ENCODE measurements at places on chromosomes 6 and 20.

GRCh38 chr6:154071236-154071635, 32.2 kb downstream of the OPRM1 start:
- DNase-seq: no peak

- DNase-seq: no peak
These were observed 559.3 kb upstream of the IRAK1BP1 start for GRCh38 chr6:78308025-78308424.

DNA sequence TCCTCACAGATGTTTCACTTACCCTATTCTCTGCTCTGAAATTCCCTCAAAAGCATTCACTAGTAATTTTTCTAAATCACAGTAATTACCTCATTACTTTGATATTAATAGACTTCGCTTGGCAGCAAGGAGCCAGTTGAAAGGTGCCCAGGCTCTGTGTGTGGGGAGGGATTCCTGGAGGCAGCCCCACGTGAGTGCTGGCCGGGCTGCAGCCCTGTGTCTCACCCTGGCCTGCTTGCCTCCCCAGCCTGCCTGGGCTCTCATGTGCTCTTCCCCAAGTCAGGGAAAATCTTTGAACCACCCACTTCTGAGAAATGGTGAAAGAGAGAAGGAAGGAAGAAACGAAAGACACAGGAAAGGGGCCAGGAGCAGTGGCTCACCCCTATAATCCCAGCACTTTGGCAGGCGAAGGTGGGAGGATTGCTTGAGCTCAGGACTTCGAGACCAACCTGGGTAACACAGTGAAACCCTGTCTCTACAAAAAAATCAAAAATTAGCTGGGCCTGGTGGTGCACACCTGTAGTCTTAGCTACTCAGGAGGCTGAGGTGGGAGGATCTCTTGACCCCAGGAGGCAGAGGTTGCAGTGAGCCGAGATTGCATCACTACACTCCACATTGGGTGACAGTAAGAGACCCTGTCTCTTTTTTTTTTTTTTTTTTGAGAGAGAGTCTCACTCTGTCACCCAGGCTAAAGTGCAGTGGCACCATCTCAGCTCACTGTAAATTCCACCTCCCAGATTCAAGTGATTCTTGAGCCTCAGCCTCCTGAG, 20.0 kb upstream of the SNTA1 start:
- no peak for DNase-seq

DNA sequence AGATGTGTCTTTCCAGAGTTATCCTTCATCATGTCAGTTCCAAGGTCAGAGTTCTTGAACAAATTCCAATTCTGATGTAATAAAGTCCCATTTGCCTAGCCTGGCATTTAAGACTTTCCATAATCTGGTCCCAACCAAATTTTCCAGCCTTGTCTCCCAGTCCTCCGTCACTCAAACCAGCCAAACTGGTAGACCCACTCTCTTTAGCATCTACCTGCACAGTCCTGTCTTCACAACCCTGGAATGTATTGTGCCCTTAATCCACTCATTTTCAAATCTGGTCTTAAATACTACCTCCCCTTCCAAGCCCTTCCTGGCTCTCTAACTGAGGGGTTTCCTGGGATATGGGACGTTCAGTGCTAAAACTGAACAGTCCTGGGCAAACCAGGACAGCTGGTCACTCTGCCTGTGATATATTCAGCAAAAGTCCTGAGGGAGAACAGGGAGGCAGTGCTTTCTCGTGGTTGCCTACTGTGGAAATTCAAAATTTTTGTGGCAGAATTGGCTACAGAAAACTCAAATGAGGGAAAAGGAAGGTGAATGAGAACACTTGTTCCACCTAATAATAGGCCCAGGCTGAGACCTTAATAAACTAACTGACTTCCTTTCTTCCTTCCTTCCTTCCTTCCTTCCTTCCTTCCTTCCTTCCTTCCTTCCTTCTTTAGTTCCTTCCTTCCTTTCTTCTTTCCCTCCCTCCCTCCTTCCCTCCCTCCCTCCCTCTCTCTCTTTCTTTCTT, 10.8 kb upstream of the AKAP7 start:
- no peak for DNase-seq

DNA sequence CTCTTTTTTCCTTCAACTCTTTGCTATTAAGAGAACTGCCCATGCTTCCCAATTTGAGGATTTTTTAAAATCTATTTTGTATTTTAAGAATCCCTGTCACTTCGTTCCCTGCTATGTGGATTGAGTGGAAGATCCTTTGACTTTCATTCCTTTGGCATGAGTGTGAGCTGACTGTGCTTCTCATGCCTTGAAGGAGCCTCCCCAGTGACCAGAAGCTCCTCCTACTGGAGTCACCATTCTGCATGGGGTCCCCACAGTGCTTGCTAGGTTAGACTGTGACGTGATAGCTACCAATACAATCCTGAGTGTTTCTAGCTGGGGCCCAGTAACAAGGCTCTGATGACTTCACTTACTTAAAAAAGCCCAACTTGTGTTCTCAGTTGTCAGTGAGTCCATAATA, 104.4 kb upstream of the LAMP5 start:
- DNase-seq: no peak

GRCh38 chr6:7761051-7761450, 35.2 kb downstream of the BMP6 start:
- no peak for DNase-seq

DNA sequence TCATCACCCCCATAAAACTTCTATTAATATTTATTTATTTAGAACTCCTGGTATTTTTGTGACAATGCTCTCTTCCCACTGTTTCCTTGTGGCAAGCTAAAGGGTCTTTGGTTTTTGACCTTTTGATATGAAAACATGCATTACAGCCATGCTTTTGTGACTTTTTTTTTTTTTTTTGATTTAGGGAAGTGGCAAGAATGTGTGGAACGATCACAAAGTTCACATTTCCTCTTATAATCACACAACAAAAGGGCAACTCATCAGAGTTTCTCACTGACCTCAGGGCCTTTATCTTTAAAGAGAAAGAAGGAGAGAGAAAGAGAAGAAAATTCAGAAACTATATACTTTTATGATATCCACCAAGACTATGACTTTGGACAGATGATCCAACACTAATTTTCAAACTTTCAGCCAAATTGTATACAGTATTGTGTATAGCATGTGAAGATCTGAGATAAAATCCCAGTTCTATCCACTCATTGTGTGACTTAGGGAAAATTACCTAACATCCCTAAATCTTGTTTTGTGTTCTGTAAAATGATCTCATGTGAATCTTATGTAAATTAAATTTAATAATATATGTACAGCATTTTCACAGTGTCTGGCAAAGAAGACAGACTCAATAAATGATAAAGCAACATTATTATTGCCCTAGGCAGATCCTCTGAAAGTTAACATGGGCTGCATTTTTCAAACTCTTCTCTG, 106.8 kb upstream of the MARCKS start:
- no peak for DNase-seq

DNA sequence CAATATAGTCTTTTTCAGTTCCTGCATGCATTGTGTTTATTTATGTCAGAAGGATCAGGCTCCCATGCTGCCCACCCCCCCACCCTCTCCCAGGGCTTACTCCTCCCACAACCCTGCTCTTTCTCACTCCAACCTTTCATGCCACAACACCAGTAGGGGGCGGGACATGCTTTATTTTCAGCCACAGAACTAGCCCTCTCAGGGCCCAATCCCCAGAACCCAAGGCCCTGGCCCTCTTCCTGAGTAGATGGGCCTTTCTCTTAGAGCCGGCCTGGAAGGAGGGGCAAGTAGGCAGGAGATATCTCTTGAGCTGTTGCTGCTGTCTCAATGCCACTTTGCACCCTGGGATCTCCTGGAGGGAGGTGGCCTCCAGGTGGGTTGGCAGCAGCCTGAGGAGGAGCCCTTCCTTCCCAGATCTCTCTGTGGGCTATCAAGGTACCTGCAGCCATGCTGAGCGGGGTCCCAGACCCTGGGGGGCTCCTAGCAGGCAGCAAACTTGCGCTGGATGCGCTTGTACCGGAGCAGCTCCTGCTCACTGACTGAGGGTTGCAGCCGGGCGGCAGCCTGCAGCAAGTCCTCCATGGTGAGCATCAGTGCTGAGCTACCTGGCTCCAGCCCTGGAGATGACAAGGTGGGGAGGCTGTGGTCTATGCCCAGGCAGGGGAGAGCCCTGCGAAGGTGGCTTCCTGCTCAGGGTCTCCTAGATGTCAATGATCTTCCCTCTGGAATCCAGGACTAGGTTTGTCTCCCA, 3.5 kb downstream of the GNMT start:
- peak; percentile 67 for DNase-seq

DNA sequence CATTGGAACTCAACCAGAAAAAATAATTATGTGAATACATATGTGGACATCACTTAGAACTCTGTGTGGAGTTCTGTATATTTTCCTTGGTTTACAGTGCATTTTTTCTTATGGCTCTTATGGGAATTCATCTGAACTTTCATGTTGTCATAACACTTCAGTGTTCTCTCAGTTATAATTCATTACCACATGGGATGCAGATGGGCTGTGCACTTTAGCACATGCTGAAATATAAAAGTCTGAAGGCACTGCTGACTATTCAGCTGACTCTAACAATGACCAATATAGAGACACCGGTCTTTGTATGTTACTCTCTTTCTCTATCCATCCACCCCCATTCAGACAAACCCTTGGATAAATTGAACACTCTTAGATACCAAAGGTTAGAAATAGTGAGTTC, 29.3 kb downstream of the GRIK2 start:
- no peak for DNase-seq

- DNase-seq: no peak
These were observed 662.2 kb upstream of the HS3ST5 start for GRCh38 chr6:115004982-115005381.

GRCh38 chr6:88899569-88900316, 63.7 kb downstream of the RNGTT start:
- DNase-seq: no peak

DNA sequence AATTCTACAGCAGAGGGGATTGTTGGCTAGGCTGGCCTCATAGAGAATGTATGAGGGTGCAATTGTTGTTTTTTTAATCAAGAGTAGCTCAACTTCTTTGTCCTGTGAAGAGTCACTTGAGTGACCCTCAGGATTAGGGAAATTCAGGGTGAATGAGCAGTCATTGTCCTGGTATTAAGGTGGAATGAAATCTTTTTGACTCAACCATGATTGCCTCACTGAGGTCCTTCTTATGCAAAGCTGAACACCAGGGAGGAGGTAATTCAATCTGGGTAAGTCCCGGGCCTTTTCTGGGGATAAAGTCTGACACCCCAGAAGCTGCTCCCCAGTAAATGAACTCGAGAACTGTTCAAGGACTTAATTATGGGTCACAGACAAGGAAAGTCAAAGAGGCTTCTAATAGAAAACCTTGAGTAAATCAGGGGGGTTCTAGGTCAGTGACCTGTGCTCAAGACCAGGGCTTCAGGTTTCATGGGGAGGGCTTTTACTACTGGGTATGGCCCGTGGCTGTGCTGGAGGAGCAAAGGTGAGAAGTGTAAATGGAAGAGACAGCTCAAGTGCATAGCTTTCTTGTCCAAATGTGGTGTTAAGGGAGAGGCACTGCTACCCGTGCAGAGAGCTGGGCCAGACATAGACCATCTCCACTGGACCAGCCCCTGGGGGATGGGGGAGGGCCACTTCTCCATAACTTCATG, 25.3 kb upstream of the ZBTB24 start:
- no peak for DNase-seq

- DNase-seq: no peak
These were observed 148.0 kb downstream of the TMEM200A start for GRCh38 chr6:130513770-130514169.

DNA sequence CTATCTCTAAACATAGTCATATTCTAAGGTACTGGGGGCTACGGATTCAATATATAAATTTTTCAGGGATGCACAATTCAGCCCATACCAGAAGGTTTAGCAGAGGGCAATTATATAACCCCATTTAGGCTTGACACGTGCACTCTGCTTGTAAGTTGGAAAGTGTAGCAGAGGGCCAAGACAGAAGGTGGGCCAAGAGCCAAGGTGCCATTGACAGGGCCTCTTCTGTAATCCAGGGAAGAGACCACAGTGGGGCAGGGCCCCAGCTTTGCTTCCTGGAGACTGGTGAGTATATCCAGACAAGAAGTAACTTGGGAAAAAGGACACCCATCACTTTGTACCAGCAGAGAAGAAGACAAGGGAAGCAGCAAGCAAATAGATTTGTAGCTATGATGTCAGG, 672.4 kb upstream of the MARCKS start:
- peak; percentile 62 for DNase-seq

GRCh38 chr6:81455641-81456040, 296.8 kb downstream of the TENT5A start:
- no peak for DNase-seq

- no peak for DNase-seq
These were observed 234.7 kb downstream of the UST start for GRCh38 chr6:148981515-148981914.

DNA sequence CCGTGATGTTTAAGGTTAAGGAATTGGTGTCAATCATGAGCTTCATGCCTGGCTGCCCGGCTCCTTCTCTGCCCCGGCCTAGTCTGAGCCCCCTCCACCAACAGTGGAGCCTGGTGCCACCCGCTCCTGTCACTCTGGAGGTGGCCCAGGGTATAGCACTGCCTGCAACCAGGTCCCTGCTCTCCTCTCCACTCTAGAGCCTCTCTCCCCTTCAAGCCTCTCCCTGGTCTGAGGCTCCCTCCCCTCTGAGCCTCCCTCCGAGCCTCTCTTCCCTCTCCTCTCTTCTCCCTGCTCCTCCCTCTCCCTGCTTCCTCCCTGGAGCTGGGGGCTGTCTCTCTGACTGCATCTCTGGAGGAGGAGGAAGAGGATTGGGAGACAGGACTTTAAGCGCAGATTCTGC, 31.3 kb upstream of the MRGBP start:
- no peak for DNase-seq

- DNase-seq: peak; percentile 39
These were observed at the start of gene SYNGAP1 for GRCh38 chr6:33419580-33420490. Gene SYNGAP1 (plus strand): TSS chr6:33420065. CDS start chr6:33420265, 200 bp downstream.

GRCh38 chr6:95203153-95203754, 374.1 kb upstream of the MANEA start:
- DNase-seq: no peak

DNA sequence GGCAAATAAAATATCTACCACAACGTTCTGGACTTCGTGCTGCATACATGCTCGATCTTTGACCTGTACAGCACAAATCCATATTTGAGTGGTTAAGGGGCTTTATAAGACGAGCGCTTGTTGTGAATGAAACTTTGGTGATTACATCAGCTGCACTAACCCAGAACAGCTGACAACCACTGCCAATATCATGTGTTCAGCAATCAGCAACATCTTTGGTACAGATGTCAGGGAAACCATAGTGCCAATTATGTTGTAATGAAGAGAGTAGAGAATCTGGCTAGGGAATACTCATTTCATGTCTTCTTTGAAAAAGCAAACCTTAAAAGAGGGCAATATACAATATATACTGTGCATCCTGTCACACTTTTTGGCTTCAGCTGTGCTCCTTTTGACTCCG, 188.6 kb upstream of the NT5E start:
- DNase-seq: no peak

GRCh38 chr6:33716890-33717632, 5.6 kb upstream of the UQCC2 start:
- no peak for DNase-seq

DNA sequence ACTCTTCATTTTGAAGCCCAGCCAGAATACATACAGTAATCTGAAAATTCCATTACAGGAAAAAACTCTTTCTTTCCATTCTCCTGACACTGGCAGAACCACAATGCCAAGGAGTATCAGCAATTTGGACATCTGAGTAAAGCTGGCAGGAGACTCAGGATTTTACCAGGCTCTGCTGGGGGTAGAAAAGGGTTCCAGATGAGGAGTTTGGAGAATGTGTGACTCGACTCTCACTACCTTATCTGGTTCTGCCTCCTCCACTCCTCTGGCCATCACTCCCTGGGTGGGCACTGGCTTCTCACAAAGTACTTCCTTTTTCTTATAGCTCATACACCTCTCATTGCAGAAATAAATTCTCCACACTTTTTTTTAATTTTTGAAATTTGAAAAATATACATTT, 10.6 kb upstream of the WFDC8 start:
- no peak for DNase-seq

- DNase-seq: no peak
These were observed 9.7 kb downstream of the TIAM2 start for GRCh38 chr6:155004576-155005372.

Data from DMS 273 treated with DMSO at 0.1 percent for 48 hours (cell line).